Activated CD8-positive, alpha-beta memory T cell treated with anti-CD3 and anti-CD28 coated beads for 4 hours (primary cell): ENCODE measurements at places on chromosomes 7 and 10.

DNA sequence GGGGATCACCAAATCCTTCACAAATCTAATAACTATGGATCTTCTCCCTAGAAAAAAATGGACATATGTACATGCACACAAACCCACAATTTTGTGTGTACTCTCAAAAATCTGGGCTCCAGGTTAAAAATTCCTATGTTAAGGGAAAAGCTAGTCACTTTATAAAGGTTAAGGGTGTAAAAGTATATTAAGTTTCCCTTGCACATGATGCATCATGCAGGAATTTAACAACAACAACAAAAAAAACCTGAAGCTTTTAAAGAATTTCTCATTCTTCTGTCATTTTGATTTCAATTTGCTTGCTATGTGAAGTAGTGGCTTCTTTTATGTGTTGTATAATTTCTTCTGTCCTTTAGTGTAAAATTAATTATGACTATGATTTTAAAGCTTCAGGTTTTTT is 123.7 kb downstream of the CNOT4 start:
- no peak for DNase-seq

GRCh38 chr10:98361131-98362025 is 53.6 kb downstream of the PYROXD2 start:
- no peak for DNase-seq

DNA sequence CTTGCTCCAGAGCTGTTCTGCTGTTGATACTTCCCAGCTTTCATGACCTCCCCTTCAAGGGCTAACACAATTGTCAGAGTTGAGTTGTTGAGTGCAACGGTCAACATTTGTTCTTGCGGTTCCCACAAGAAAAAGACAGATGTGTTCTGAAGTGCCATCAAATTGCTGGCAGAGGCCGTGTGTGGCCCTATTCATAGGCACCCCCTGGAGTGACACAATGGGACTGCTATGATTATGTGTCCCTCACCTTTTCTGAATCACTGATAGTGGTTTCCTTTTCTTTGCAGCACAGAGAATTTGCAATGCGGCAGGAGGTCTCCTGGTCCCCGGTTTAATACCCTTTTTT is 5.8 kb upstream of the IGFBP1 start:
- DNase-seq = no peak

- no peak for DNase-seq
These were observed 104.1 kb downstream of the PHF14 start for GRCh38 chr7:11077816-11078215.

DNA sequence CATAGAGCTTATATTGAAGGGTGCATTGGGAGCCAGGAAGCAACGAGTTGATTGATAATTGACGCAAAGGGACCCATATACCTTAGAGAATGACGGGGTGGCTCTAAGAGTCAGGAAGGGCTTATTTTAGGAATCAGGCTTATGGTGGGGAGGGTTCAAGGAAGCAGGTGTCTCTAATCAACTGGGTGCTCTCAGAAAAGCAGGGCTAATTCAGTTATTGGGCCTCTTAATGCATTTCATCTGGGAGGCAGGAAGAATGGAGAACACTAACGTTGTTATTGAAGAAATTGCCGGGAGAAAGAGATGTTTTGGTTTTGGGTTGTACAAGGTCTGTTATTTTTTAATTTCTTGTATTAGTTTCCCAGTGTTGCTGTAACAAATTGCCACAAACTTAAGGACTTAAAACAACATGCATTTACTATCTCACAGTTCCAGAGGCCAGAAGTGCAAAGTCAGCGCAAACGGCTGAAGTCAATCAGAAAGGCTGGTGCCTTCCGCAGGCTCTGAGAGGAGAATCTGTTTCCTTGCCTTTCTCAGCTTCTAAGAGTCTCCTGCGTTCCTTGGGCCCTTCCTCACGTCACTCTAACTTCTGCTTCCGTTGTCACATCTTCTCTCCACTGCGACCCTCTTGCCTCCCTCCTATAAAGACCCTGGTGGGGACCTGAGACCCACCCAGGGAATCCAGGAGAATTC is 328.4 kb upstream of the C7orf33 start:
- DNase-seq = no peak

DNA sequence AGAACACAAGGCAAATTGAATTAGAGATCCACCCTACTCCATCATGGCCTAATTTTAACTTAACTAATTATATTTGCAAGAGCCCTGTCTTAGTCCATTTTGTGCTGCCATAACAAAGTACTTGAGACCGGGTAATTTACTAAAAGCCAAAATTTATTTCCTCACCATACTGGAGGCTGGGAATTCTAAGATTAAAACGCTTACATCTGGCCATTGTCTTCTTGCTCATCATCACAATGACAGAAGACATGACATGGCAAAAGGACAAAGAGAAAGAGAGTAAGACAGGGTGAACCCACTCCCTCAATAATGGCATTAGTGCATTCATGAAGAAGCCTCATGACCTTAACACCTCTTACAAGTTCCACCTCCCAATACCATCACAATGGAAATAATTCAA is 1068.6 kb downstream of the DNAJB9 start:
- DNase-seq = no peak
